ENCODE measurements at places on chromosomes 5 and 9.

GRCh38 chr9:32723789-32724325, 59.5 kb upstream of the TMEM215 start:
- DNase-seq = no peak

GRCh38 chr9:13941714-13942113, 372.2 kb downstream of the NFIB start:
- DNase-seq = no peak

DNA sequence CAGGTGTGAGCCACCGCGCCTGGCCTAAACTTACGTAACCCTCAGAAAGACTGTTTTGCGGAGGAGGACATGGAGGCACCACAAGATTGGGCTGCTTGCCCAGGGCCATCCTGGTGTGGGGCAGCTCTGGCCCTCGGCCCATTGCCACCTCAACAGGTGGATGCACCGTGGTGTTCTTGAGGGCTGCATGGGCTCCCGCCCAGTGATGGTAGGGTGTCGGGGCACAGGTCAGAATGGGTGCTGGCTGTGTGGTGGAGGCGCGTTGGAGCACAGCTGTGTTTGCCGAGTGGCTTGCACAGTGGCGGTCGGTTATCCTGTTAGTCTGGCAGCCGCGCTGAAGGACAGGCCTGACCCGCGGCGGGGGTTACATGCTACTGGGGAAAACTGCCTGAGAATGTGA, 196.9 kb downstream of the CACNA1B start:
- DNase-seq = peak; percentile 76

DNA sequence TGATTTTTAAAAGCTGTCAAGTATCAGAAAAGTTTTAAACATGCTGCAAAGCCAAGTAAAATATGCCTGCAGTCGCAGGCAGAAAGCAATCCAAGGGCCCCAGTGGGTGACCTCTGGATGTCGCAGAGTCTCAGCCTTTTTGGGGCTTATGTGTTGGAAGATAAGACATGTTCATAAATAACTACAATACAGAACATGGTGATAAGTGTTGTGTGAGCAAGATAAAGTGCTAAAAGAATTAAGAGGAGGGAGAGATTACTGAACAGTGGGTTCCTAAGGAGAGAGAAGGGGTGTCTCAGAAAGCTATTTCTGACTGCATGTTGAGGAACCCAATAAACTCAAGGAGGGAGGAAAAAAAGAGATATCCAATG, 78.9 kb upstream of the ADRB2 start:
- DNase-seq = no peak

DNA sequence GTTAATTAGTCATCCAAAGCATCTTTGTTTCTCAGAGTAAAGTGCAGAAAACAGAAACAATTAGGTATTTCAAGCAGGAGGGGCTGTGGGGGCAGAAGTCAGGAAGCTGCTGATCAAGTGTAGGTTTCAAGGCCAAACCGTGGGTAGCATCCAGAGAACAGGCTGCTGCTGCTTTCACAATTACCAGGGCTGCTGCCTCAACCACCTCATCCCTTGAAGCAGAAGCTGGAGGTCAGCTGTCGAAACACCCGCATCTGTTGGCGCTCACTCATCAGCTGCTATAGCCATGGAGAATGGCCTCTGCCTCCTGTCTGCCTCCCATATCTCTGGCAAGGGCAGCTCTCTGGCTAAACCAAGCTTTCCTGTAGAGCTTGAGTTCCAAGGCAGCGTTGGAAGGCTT, 122.9 kb upstream of the OSMR start:
- no peak for DNase-seq

DNA sequence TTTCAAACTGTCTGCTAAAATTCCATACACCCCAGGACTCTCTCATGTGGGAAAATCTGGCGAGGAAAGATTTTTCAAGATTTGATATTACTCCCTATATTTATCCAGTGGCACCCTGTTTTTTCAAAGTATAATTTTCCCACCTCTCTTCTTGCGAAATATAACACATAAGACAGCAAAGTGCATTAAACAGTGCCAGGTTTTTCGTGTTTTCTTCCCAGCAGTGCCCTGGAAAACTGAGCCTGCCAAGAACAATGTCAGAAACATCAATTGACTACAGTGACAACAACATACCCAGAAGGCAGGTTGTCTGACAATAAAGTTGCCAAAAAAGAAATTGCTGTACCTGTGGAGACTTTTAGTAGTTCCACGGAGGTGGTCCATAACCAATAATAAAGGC, 545.0 kb upstream of the ZNF608 start:
- DNase-seq = no peak

GRCh38 chr5:142492781-142493281, 168.0 kb upstream of the SPRY4 start:
- DNase-seq = no peak

- no peak for DNase-seq
Measured at GRCh38 chr5:121430538-121430937, 421.1 kb upstream of the FTMT start.

DNA sequence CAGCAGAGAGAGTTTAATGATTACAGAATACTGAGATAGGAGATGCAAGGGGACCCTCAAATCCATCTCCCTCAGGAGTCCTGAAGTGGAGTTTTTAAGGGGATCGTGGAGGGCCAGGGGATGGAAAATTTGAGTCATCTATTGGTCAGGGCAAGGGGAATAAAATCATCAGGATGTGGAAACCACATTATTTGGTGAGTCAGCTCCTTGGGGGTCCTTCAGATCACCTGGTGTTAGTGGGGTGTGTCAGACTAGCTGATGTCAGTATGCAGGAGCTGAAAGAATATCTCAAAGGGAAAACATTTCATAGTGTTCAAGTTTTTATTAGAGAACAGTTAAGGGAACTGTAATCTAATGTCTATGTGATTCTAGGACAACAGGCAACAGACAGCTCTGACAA, 183.0 kb upstream of the FTMT start:
- DNase-seq = no peak

- no peak for DNase-seq
Measured at GRCh38 chr9:106771608-106772007, 91.4 kb upstream of the ZNF462 start.

DNA sequence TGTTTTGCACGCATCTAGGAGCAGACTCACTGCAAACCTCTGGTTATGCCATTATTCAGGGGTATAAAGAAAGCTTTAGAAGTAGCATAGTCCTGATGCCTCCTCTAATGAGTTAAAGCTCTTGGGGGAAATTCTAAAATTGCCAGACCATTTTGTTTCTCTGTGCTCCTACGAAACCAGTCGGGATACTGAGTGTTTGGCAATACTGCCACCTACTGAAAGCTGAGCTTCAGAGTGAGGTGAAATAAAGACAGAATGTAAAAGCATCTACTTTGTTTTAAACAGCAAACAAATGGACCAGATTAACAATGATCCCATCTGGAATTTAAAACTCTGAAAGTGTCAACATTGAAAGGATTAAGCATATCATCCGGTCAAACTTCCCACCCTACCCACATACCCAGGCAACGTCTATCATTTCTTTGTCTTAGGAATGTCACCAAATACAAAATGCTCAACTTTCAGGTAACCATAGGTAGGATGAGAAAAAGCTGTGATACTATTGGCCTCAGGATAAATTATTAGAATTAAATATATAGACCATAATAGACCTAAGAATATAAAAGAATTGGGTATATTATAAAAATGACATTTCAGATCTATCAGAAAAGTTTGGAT, 77.8 kb upstream of the SHISAL2B start:
- DNase-seq = no peak

DNA sequence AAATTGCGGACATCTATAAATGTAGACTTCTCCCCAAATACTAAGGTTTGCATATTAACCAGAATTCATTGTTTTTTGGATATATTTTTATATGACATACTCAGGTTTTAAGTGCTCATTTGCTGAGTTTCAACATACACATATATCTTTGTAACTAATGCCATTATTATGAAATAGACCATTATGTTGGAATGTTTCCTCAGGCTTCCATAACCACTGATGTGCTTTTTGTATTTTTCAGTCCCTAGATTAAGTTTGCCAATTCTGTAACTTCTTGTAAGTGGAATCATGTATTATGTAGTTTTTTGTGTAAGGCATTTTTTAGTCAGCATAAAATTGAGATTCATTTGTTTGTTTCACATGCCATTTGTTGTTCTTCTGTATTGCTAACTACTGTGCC, 32.1 kb downstream of the HSPA4 start:
- no peak for DNase-seq
